Purkinje cell (primary cell): ENCODE measurements at places on chromosomes 3 and 15. TPM values are rescaled to one million over a fixed set of nuclear protein-coding genes. Genes with fewer than 3 reads are reported as not detected.

The INKA1 gene
- polyA plus RNA-seq = not detected in 2 replicates

The A4GNT gene
- not detected in 2 replicates for polyA plus RNA-seq

The FOXB1 gene
- polyA plus RNA-seq = not detected in 2 replicates

The C15orf62 gene
- polyA plus RNA-seq = 0.21 TPM in 1 of 2 replicates, not detected in the other

The P2RY1 gene
- 6.2 and 11.5 TPM in 2 replicates for polyA plus RNA-seq

The C3orf22 gene
- polyA plus RNA-seq = not detected in 2 replicates

The ADIPOQ gene
- not detected in 2 replicates for polyA plus RNA-seq

The CPLX3 gene
- polyA plus RNA-seq = 2.4 TPM in 1 of 2 replicates, not detected in the other

The MOBP gene
- 2.7 and 4.5 TPM in 2 replicates for polyA plus RNA-seq

The MNS1 gene
- 4.7 and 9.7 TPM in 2 replicates for polyA plus RNA-seq

The SPINK8 gene
- polyA plus RNA-seq = not detected in 2 replicates

The COMMD2 gene
- 18.5 and 19.8 TPM in 2 replicates for polyA plus RNA-seq

The GOLGA6B gene
- polyA plus RNA-seq = not detected in 2 replicates

The CERS3 gene
- polyA plus RNA-seq = 0.58 TPM in 1 of 2 replicates, not detected in the other

The CFAP161 gene
- polyA plus RNA-seq = 0.50 TPM in 1 of 2 replicates, not detected in the other
